NCI-H524 treated with DMSO at 0.1 percent for 48 hours (cell line): ENCODE measurements at places on chromosomes 2 and 18.

DNA sequence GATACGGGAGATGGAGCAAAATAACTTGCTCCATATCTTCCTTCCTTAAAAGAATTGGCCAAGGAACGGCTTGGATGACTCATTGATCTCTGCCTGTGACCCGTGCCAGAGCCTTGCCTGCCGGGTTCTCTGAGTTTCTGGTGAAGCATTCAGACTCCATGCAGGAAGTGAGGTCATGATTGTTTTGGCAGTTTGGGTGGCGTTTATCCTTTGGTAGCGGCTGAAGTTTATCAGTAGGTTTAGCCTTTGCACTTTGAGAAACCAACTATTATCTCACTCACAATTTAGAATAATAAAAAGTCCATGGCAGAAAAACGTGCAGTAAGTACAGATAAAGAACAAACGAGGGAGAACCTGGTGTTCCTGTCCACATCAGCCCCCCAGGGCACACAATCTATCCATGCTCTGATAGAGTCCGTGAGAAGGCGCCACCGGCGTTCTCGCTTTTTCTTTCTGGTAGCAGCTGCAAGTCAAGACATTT is 15.0 kb upstream of the CTAGE1 start:
- DNase-seq = no peak

- no peak for DNase-seq
These were observed 63.1 kb downstream of the CABYR start for GRCh38 chr18:24201699-24202687.

GRCh38 chr18:8701546-8702118 is 3.7 kb upstream of the MTCL1 start:
- no peak for DNase-seq

GRCh38 chr2:12004713-12005112 is 258.3 kb downstream of the LPIN1 start:
- DNase-seq = no peak

GRCh38 chr2:213104903-213105202 is 46.6 kb downstream of the IKZF2 start:
- no peak for DNase-seq
